ENCODE measurements at places on chromosomes 7 and 10.

DNA sequence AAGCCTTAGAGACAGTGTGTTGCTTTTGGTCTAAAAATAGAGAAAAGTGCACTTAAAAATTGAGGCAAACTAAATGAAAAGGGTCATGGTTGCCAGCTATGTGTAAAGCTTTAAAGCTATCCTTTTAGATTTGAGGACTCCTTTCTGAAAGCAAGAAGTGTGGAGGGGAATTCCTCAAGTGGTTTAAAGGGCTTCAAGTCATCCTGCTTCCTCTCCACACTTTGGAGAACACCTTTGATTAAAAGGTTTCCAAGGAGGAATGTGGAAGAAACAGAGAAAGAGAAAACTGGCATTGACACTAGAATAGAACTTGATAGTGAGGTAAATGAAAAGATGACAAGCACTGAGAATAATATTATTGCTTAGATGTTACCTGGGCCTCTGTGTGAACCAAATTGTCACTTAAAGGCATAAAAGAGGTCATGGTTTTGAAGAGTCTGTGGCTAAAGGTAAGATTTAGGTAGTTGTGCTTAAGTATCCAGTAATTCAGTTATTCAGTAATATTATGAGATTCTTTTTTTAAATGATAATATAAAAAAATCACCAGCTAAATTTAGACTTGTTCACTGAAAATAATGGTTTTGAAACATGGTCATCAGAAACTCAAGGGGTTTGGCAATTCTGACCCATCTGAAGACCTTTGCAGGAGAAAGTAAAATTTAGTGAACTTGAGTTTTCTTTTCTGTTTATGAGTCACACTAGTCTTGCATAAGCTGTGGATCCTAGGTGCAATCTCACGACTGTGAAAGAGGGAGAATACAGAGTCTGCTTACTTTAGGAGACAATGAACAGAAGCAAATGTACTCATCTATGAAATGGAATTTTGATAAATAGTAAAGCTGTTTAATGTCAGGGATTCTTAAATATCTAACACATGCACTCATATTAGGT lies 466.0 kb downstream of the KIF20B start:
- DNase-seq = no peak

- no peak for DNase-seq
Observed at GRCh38 chr7:30812676-30813075, 41.5 kb downstream of the MINDY4 start.

- DNase-seq = no peak
Observed at GRCh38 chr10:55168343-55168742, 367.3 kb upstream of the PCDH15 start.

GRCh38 chr10:8061274-8062211 lies 7.1 kb downstream of the GATA3 start:
- DNase-seq = no peak

DNA sequence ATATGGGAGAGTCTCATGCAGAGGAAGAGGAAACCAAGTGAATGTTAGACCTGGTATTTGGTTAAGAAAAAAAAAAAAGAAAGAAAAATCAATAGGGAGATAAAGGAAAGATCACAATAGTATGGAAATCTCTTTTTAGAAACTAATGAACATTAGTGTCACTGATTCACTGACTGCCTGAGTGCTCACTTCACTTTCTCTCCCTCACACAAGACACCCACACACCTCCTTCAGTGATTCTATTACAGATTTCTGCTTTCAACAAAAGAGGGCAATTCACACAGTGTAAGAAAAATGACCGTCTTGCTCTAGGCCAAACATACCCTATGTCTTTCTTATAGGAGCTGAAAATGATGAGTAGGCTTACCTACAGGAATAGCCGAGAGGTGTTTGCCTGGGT lies 6.0 kb downstream of the GPR158 start:
- DNase-seq = no peak

DNA sequence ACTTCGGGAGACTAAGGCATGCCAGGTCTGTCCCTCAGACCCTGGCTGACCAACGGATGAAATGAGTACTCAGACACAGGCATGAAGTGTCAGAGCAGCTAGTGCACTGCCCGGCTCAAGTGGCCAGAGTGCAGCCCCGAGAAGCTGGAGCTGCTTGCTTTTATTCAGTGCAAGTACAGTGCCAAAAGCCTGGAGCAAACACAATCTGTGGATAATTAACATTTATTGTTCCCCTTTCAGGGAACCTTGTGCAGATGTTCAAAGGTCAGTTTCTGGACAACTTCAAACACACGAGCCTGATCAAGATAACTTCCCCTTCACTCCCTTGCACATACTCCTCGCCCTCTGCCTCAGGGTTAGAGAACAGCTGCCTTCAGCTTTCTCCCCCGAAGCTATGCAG lies 7.9 kb upstream of the ATE1 start:
- no peak for DNase-seq

DNA sequence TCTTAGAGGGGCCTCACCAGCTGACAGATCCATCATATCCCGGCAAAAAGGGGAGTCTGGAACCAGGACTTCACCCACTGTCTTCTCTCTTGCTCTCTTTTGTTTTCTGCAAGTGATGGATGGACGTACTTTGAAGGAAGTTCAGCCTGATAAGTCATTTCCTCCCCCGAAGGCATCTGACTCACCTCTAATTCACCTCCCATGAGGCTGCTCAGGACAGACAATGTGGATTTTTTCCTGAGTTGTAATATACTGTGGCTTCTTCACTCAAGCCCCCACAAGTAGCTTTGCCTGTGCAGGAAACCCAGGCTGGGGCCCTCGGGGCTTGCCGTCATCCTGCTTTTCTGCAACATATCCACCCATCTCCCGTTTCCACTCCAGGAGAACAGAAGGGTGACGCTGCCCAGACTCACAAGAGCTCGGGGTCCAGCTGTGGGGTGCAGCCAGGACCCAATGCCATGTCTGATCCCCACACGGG lies 70.4 kb downstream of the ASB13 start:
- no peak for DNase-seq

DNA sequence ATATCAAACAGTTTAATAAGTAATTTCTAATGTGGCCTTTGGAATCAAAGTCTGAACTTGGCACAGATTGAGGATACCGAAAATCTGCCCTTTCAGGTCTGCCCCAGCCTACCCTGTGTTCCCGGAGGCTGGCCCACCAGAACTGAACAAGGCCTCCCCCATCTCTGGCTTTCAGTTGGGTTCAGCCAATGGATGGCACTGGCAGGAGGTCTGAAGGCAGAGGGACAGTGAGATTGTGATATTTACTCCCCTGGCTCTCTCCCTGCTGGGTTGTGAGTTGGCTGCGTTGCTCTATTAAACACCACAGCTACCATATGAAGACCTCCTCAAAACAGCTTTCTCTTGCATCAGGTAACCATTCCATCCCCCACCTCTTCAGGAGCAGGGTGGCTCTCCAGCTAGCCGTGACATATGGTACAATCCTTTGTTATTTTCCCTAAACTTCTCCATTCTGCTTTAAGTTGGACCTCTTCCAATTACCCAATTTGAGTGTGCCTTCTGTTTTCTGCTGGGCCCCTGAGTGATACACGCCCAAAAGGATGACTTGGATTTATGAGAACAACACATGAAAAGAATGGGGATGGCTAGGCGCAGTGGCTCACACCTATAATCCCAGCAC lies 28.1 kb downstream of the DNMBP start:
- DNase-seq = no peak

DNA sequence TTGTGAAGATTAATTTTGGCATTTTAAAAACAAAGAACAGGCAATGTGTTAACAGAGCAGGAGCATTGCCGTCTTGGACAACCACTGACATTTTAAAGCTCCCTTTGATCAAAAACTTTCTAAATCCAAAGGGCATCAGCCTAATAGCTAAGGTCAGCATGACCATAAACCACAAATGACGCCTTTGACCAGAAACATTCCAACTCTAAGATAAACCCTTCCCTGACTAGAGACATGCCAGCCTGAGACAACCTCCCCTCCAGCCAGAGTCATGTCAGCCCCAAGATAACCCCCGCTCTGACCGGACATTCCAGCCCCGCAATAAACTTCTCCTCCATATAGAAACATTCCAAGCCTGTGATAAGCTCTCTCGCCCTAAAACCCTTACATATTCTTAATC lies 949.4 kb upstream of the POT1 start:
- no peak for DNase-seq

DNA sequence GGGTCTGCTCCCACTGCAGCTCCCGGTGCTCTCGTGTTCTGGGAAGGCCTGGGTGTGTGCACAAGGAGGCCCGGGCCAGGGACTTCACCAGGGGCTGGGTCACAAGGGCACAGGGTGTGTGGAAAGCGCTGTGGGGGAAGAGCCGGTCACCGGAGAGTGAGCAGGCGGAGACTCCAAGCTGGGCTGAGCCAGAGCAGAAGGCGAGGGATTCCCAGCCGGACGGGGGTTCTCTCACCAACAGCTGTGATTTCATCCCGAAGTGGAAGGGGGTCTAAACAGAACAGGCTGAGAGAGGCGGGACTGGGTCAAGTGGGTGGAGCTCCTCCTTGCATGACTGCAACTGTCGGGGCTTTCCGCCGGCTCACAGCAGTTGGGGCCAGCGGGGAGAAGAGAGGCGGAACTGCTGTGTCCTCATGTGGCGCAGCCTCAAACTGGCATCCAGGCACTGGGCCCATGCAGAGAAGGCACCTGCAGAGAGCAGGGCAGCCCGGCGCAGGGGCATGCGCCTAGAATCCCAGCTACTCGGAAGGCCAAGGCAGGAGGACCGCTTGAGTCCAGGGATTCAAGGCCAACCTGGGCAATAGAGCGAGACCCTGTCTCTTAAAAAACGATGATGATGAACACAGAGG lies 7.6 kb upstream of the ORAI2 start:
- DNase-seq = peak; percentile 89

- no peak for DNase-seq
Observed at GRCh38 chr7:24304494-24305095, 20.6 kb downstream of the NPY start.

- DNase-seq = no peak
Observed at GRCh38 chr10:118161461-118162246, 114.9 kb upstream of the RAB11FIP2 start.

DNA sequence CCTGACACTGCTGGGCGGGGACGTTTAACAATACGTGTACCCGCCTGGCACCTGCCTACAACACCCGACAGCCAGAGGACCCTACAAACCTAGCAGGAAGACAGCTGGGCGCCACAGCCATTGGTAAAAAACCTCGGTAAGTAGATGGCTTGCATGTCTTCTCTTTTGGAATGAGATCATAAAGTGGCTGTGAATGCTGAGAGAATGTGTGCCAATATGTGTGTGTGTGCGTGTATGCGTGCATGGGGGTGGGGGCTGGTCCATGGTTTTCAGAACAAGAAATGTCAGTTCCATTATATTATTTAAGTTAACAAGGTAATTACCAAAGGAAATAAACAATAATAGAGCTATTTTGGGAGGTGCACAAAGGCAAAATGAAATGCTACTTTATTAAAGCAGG lies 39.2 kb downstream of the PAPOLB start:
- no peak for DNase-seq

- DNase-seq = no peak
Observed at GRCh38 chr7:27802999-27803398, 63.0 kb downstream of the TAX1BP1 start.

DNA sequence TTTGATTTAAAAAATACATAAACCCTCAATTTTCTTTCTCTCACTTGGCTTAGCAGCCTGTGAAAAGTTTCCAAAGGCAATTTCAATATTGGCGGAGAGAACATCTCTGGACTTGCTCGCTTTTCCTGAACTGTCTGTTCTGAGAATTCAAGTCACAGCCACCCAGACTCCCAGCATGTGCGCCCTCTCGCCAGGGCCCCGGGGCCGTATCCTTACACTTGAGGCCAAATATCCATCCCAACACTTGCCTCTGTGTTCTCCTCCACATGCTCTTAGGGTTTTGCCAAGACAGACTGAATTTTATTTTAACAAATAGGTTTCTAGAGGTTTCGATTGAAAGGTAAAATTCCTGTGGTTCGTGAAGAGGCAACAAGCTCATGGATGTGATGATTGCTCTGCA lies 111.5 kb upstream of the GPR26 start:
- DNase-seq = no peak

DNA sequence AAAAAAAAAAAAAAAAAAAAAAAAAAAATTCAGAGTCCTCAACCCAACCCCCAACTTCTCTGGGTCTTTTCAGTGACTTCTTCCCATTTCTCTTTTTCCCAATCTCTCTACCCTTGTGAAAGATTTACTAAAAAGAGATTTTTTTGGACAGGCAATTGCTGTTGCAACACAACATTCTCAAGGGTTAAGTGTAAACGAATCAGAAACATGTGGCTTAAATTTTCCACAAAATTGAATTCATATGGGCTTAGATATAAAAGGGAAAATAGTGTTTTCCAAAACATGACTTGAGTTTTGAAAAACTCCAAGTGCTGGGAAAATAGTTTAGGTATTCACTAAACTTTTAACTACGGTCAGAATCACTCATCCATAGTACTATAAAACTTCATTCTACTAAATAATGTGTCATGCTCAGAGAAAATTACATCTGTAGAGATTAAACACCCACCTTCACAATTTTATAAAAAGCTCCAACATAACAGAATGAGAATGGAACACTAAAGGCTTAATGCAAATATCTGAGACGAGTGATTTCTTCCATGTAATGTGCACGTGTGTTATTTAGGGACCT lies 643.1 kb downstream of the PARD3 start:
- DNase-seq = no peak

DNA sequence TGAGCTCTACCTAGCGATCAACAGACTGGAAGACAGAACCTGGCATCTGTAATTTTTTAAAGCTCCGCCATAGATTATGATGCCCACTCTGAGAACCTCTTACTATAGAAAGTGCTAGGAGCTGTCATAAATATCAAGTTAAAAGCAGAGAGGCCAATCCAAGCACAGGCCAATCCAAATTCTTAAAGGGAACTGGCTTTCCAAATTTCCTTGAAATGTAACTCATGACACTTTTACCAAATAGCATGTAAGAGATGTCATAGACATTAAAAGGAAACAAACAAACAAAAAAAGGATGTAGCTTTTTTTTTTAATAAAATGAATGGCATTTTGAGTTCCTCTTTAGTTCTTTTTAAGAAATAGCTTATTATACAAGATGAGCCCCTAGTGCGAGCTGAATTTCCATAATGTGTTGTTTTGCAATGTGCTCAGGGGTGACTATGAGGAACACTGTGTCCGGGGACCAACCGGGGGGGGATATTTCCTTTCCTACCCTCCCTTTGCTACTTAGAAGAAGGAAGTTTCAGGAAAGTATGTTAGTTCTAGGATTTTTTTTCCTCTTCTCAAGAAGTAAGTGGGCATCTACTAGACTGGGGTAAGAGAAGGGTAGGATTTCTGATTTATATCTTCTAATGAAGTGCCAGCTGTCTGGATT lies 23.7 kb upstream of the MRC1 start:
- no peak for DNase-seq

GRCh38 chr7:140358412-140359051 lies 39.8 kb downstream of the SLC37A3 start:
- DNase-seq = no peak

DNA sequence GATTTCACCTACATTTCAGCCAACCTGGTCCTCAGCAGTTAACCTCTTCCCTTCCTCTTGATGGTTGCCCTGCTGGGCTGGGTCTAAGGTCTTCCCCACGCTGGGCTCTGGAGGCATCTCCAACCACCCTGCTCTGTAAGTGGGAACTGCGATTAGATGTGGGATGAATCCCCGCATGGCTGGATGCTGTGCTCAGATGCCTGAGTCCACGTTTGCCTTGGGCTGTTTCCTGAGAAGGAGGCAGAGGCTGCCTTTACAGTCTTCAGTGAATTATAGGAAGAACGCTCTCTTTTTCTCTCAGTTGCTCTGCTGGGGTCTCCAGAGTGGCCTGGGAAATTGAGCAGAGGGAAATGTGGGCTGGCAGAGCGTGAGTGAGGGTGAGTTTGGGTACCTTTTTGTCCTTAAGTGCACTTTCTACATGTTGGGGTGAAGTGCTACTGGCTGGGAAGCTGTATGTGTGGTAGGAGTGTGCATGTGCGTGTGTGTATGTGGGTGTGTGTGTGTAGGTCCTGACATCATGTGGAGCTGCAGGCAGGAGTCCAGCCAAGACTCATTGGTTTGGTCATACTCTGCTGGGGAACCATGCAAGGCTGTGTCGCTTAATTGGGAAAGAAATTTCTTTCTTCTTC lies 1.5 kb downstream of the GIMAP8 start:
- DNase-seq = no peak
